GM13976 (cell line): ENCODE measurements at places on chromosomes 4 and X.

DNA sequence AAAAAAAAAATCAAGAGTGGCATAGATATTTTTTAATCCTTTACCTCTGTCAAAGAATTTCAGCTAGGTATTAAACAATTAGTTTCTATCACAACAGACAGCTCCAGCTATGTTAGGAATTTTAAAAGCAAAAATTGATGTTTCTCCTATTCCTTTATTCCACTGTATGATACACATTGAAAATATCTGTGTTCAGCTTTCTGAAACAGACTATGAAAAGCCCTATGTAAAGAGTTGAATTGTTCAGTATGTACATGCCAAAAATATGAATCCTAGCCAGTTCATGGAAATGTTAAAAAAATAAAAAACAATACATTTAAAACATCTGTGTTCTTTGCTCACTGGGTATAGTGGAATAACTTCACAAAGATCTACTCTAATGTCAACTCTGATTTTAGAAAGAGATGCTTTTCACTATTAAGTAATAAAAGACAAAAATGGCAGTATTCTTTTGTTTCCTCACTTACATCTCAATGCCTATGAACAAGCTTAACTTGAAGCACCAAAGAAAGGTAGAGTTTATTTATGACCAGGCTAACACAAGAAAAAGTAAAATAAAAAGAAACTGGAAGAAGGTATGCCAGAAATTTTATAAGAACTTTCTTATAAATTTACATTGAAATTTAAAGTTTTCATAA, 32.1 kb downstream of the FBXW7 start:
- DNase-seq: no peak

- DNase-seq: no peak
Measured at GRCh38 chr4:146033149-146033548, 94.5 kb upstream of the ZNF827 start.

DNA sequence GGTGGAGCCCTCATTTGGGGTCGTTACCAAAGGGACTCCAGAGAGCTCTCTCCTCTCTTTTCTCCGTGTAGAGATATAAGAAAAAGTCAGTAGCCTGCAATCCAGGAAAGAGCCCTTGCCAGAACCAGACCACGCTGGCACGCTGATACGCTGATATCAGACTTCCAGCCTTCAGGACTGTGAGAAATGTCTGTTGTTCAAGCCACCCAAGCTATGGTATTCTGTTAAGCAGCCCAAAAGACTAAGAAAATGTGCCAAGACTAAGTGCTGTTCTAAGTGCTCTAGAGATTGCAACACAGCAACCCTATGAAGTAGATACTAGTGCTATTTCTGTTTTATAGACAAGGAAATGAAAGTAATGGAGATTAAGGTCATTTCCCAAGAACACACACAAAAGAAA, 205.7 kb downstream of the CAMK2D start:
- DNase-seq: no peak

DNA sequence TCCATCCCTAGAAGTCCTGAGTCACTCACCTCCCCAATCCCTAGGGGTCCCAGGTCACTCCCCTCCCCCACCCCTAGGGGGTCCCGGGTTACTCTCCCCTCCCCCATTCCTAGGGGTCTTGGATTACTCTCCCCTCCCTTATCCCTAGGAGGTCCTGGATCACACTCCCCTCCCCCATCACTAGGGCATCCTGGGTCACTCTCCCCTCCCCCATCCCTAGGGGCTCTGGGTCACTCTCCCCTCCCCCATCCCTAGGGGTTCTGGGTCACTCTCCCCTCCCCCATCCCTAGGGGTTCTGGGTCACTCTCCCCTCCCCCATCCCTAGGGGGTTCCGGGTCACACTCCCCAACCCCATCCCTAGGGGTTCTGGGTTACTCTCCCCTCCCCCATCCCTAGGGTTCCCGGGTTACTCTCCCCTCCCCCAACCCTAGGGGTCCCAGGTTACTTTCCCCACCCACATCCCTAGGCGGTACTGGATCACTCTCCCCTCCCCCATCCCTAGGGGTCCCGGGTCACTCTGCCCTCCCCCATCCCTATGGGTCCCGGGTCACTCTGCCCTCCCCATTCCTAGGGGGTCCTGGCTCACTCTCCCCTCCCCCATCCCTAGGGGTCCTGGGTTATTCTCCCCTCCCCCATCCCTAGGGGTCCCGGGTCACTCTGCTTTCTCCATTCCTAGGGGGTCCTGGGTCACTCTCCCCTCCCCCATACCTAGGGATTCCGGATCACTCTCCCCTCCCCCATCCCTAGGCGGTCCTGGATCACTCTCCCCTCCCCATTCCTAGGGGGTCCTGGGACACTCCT, 2.1 kb downstream of the ASMTL start:
- no peak for DNase-seq

- DNase-seq: no peak
Measured at GRCh38 chr4:169279108-169279507, 8.4 kb upstream of the SH3RF1 start.

- no peak for DNase-seq
Measured at GRCh38 chr4:109760682-109761081, 30.8 kb upstream of the PLA2G12A start.

- no peak for DNase-seq
Measured at GRCh38 chr4:114272226-114272625, 292.8 kb upstream of the ARSJ start.

DNA sequence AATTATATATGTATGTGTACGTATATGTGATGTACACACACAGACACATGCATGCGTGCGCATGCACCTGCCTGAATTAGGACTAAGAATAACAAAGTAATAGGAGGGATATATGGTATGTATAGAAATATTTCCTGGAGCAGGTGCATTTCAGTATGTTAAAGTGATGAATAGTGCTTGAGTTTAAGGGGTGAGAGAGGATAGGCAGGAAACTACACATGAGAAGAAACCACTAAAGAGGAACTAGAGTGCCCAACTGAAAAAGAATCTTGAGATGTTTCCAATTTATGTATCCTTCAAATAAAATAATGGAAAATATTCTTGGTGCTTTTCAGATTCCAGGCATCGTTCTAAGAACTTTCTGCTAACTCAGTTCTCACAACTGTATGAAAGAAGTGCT, 52.6 kb upstream of the UNC5C start:
- DNase-seq: no peak
